Stimulated activated CD8-positive, alpha-beta memory T cell treated with anti-CD3 and anti-CD28 coated beads, Interleukin-12 subunit alpha, Interleukin-12 subunit beta, amount 100 ng/mL, for 1 hour (primary cell): ENCODE measurements at places on chromosomes 6 and 20.

- no peak for DNase-seq
Measured at GRCh38 chr6:152004036-152004566, 196.6 kb downstream of the ESR1 start.

DNA sequence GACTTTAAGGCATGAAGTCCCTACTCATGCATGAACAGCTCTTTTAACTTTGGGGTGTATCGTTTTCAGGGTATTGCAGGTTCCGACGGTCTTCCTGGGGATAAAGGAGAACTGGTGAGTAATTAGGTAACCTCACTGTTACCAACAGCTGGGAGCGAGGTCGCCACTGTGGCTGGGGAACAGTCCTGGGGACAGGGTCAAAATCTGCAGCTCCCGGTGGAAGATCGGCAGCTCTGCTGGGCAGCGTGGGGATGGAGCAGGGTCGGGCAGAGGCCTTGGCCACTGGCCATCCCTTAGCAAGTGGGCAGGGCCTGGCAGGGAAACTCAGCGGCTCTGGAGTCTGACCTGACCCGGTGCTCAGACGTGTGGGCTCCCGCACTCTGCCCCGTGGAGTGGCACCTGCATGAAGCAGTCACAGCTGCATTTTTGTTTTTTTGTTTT, 16.1 kb downstream of the COL9A3 start:
- no peak for DNase-seq

DNA sequence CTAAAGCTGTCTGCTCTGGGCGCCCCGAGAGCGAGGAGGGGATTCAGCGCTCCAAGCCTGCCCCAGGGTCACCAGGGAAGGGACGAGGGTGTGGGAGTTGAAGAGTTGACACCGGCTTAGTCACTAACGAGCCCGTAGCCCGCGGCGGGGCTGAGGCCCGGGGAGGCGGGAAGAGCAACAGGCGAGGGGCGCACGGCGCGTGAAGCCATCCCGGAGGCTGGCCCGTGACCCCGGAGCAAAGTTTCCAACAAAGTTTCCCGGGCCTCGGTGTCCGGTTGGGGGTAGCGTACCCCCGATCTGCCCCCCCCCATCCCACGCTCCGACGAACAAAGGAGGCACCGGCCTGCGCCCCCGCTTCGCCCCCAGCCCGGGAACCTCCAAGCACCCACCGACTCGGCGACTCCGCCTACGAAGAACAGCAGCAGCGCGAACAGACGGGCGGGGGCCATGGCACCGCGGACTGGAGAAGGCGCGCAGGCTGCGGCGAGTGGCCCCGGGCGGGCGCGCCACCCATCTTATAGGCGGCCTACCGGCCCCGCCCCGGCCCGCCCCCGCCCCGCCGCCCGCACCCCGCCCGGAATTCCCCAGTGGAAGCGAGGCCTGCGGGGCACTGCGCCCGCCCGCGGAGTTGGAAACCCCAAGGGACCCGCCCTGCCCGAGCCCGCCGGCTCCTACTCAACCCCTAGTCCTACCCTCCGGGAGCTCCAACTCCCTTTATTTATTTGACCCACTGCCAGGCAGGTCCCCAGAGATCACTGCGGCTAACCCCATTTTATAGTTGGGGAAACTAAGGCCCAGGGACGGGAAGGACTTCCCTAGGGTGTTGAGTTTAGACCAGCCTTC, at the start of gene SDC4:
Gene SDC4 (minus strand): TSS at position 489 of the 843 bp plus-strand sequence. CDS start 40 bp downstream, at position 449.
- DNase-seq, result peak; percentile 40

- no peak for DNase-seq
Measured at GRCh38 chr20:36548006-36548315, 6.6 kb downstream of the MYL9 start.

DNA sequence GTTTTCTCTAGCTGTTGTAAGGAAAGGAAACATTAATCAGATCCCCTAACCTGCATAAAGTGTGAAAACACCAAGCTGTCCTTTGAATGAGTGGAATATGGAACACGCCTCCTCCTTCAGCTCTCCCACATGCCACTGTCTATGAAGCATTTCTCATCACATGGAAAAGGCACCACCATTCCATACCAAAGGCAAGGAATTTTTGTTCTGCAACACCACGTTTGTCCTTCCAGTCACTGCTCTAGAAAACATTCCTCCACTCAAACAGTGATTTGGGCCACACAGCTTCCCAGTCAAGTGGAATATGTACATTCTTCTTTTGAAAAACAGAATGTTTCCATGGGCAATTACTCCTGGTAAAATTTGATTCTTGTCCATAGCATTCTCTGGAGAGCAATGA, 120.1 kb downstream of the OPRM1 start:
- no peak for DNase-seq

GRCh38 chr20:63259734-63260460, 5.6 kb upstream of the NKAIN4 start:
- no peak for DNase-seq

GRCh38 chr6:35044145-35044745, 96.9 kb downstream of the TCP11 start:
- DNase-seq, result no peak

DNA sequence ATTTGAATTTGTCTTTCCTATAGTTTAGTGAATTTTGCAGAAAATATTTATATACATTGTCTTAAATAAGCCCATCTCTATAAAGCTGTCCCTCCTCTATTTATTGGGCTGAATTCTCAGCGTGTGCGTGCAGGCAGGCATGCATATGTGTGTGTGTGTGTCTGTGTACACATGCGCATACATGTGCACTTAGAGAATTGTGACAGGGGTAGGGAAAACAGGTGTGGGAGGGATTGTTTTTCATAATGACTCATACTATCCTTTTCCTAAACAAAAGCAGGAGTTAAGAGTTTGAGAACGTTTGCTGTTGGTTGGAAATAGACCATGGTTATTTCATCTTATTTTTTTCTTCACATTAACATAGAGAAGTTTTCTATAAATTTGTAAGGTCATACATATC, 43.4 kb upstream of the FABP7 start:
- DNase-seq, result no peak

- no peak for DNase-seq
Measured at GRCh38 chr20:59320426-59320825, 20.0 kb downstream of the EDN3 start.

DNA sequence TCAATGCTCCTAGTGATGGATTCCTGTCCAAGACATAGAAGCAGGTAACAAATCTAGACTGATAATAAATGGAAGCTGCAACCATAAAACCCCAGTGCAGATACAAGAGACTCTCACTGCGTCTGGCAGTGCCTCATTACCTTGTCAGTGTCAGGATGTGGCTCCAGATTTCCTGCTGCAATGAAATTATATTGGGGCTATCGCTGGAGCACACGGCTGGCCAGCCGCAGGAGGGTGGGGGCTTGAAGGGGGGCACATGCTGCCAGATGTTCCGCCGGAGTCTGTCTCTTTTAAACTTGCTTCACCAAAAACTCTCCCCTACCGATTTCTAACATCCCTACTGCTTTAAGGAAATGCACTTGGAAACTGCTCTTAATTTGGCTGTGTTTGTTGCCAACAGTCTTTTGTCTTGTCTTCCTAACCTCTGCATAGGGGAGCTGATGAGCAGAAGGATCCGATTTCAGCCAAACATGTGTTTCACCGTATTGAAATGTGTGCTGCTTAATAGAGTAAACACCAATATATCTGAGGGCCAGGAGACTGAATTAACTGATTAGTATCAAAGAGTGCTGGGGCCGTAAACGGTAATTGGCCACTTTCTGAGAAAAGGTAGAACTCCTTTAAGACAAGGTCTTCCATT, 102.2 kb upstream of the EXOC2 start:
- DNase-seq, result no peak

DNA sequence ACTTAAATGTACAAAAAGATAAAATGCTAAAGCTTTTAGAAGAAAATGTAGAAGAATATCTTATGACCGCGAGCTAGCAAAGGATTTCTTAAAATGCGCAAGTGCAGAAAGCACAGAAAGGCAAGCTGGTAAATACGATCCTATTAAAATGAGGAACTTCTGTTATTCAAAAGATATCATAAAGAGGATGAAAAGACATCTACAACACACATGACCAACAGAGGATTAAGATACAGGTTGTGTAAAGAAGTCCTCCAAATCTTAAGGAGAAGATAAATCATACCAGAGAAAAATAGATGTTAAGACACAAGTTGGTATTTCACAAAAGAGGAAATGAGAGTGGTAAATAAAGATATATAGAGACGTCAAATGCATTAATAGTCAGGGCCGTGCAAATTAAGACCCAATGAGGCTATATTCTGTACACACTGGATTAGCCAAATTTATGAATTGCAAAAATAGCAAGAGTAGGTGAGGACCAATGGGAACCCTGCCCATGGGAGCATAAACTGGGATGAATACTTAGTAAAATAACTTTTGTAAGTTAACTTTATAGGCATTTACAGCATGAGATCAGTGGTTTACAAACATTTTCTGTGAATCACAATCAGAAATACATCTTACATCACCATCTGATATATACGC, 23.0 kb downstream of the APCDD1L start:
- DNase-seq, result no peak

- no peak for DNase-seq
Measured at GRCh38 chr6:43977404-43978111, 149.7 kb downstream of the MRPL14 start.

DNA sequence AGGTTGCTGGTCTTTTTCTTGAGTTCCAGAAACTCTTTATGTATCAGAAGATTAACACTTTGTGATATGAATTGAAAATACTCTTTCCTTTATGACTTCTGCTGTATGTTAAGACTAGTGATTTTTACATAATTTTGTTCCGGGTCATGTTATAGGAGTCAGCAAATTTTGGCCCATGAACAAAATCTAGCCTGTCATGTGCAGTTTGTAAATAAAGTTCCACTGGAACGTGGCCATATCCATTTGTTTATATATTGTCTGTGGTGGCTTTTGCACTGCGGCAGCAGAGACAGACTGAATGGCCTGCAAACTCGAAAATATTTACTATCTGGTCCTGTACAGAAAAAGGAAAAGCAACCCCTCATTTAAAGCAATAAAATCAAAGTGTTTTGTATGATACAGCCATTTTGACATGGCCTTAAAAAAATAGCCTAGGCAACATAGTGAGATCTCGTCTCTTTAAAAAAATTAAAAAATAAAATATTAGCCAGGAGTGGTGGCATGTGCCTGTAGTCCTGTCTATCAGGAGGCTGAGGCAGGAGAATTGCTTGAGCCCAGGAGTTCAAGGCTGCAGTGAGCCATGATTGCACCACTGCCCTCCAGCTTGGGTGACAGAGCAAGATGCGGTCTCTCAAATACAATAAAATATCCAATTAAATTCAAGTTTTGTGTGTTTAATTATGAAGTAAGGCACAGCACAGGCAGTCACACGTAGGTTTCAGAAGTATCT, 36.9 kb downstream of the SNX9 start:
- no peak for DNase-seq

GRCh38 chr20:19750907-19751636, 7.0 kb upstream of the RIN2 start:
- DNase-seq, result no peak

GRCh38 chr20:24144371-24144770, 155.8 kb upstream of the GGTLC1 start:
- DNase-seq, result no peak

- no peak for DNase-seq
Measured at GRCh38 chr6:16600701-16601100, 160.6 kb downstream of the ATXN1 start.

GRCh38 chr20:35616465-35617396, 1.1 kb downstream of the SPAG4 start:
- no peak for DNase-seq

DNA sequence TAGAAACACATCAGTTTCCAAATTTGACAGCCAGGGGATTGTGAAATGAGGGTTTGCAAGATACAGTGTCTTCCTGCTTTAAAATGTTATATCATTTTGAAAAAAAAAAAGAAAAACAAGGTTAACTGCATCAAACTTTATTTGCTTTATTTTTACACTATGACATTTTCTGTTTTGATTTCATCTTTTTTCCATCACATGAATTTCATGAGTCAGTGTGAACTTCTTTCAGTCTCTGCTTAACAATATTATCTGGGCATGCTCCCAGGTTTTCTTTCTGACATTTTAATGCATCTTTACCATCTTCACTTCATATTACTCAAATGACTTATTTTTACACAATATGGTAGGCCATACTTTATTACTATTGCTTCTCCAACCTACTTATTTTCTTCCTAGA, 1.9 kb downstream of the NCOA7 start:
- no peak for DNase-seq

- no peak for DNase-seq
Measured at GRCh38 chr6:132304891-132305305, 96.4 kb downstream of the MOXD1 start.

- DNase-seq, result peak; percentile 5
Measured at GRCh38 chr6:39029156-39030011, 19.2 kb upstream of the GLP1R start.

DNA sequence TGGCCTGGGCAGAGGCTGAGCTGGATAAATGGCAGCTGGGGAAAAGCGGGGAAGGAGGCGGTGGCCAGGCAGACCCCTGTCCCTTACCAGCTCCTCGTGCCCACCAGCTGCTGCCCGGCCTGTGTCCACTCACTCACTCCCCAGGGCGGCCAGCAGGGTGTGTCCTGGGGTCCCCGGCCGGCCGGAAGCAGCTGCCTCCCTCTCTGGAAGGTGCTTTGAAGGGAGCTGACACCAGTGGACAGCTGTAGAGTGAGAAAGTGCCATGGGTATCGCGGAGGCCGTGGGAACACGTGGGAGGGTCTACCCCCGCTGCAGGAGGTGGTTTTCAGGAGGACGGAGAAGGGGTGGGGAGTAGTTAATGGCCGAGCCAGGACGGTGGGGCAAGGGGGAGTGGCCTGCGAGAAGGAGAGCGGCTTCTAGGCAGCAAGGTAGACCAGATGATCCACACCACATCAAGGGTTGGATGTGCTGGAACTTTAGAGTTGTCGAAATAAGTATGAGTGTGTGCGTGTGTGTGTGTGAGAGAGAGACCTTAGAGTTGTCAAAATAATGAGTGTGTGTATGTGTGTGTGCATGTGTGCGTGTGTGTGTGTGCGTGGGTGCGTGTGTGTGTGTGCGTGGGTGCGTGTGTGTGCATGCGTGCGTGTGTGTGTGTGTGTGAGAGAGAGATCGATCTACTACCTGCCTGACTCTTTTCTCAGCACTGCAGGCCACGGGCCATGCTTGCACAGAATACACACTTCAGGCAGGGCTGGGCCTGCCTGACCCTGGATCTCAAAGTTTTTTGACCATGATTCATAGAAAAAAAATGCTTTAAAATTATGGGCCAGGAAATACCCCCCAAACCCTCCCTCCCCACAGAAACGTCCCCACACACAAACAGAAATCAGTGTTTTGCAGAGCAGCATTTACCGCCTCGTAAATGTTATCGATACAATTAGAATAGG, 43.9 kb downstream of the CDH4 start:
- no peak for DNase-seq

GRCh38 chr20:50211091-50211490, 20.5 kb downstream of the CEBPB start:
- no peak for DNase-seq

DNA sequence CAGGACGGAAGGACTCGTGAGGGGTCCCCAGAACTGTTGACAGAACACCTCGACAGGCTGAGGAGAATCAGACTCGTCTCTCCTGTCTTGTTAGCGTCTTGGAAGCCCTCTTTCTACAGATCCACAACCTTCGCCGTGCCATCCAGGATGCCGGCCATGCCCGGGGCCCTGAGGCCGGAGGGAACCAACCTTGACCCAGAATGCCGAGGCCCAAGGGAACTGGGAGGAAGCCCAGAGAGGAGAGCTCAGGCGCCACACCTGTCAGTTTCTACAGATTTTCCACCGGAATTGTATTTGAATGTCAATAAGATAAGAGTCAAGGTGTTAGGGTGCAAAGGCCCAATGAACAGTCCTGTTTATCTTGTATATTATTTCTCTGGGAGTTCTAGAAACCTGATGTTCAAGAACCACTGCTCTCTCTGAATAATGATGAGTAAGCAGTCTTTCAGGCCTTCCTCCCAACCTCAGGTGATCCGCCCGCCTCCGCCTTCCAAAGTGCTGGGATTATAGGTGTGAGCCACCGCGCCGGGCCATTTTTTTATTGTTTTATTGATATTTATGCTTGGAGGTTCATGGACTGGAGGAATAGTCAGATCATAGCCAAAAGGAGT, 799 bp upstream of the ME1 start:
- no peak for DNase-seq
